Stimulated activated naive CD4-positive, alpha-beta T cell (primary cell): ENCODE measurements at places on chromosomes 2 and 18.

DNA sequence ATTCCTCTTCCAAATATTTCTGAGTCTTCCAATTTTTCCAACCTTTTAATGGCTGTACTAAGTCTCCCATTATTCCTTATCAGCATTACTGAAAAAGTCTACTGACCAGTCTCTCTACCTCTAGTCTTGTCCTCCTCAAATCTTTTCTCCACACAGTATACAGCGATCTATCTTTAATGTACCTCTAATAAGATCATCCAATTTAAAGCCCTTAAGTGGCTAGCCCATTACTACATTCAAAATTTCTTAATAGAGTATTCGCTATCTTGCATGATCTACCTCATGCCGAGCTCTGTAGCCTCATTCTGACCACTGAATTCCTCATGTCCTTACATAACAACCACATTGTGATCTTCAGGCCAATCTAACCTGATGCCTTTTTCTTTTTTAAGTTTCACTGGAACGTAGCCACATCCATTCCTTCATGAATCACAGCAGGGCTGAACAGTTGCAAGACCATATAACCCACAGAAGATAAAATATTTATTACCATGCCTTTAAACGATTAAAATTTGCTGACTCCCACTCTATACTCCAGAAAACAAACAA is 57.9 kb downstream of the SLC66A3 start:
- DNase-seq = no peak

- DNase-seq = no peak
These were observed 30.4 kb downstream of the FARP2 start for GRCh38 chr2:241386519-241386918.

DNA sequence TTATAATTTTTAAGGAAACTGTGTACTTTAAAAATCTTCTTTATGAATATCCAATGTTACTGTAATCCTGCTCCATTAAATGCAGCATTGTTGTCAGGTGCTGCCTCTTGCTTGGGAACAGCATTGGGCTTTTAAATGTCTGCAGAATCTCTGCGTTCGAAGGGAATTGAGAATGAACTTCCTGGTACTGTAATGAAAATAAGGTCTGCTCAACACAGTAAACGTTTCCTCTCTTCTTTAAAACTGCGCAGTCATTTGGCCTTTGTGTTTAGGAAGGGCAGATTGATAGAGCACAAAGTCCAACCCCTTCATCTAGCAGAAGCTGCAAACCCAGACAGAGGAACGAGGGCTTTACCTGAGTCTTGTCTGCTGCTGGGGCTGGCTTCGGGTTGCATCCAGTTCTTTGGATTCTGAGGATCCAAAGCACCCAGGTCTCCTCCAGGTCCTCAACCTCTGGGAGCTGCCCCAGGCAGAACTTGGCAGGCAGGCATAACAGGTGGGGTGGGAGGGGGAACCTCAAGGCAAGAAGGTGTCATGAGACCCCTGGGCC is 104.5 kb downstream of the UGGT1 start:
- DNase-seq = no peak

- no peak for DNase-seq
These were observed 181.3 kb upstream of the SIX2 start for GRCh38 chr2:45190481-45190942.

DNA sequence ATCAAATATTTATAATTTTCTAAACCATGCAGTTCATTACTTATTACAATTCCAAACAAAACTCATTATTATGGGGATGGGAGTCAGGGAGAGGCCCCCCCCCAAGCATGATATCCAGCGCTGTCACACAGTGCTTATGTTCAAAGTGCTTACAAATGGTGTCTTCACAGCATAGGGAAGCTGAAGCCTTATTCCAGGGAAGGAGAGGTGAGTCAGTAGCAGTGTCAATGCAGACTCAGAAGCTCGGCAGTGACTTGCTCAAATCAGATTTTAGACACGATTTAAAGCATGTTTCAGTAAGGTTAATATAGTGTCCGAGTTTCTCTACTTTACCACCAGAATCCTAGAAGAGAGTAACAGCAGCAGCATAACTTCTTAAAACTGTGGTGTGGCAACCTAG is 24.6 kb downstream of the SLC66A3 start:
- DNase-seq = no peak

- no peak for DNase-seq
These were observed 10.6 kb downstream of the HTRA2 start for GRCh38 chr2:74540291-74540690.

GRCh38 chr2:128275498-128276045 is 43.1 kb downstream of the HS6ST1 start:
- no peak for DNase-seq

DNA sequence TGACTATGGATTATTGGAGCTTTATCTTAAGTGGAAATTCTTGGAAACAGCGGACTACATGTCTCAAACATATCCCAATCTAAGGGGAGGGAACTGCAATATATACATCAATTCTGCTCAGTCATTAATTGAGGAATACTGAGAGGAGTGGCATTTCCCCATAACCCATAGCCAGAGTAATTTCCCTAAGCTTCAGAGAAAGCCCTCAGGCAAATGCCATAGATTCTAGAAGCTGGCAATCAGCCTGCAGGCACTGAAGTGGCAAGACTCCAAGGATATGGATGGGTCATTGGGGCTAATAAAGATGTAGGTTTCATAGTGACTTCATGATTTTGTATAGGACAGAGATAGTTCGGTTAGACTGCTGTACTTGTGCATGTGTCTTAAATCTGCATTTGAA is 1960.5 kb upstream of the PIK3C3 start:
- DNase-seq = no peak

DNA sequence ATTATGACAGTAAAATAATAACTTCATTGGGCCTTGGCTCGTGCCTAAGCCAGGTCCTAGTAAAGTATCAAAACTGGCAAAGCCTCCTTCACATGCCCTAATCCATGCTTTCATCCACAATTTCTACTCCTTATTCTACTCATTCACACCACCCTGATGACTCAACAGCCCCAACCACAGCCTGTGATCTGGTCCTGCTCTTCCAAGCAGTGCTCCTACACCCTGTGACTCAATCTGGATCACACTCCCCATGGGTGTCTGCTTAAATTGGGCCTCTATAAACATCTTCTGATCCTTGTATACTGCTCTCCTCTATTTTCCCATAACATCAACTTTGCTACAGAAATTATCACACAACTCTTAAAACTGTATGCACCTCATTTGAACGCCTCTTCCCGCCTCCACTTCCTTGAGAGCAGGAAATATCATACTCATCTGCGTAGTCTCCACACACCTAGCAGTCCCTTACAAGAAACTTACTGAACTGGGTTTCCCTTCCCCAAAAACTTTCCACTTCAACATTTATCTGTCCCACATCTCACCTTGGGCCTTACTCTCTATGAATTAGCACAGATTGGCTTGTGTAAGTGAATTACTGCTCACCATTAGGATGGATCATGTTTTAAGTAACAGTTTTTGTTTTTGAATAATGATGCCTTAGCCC is 15.9 kb downstream of the GTF3C3 start:
- no peak for DNase-seq

DNA sequence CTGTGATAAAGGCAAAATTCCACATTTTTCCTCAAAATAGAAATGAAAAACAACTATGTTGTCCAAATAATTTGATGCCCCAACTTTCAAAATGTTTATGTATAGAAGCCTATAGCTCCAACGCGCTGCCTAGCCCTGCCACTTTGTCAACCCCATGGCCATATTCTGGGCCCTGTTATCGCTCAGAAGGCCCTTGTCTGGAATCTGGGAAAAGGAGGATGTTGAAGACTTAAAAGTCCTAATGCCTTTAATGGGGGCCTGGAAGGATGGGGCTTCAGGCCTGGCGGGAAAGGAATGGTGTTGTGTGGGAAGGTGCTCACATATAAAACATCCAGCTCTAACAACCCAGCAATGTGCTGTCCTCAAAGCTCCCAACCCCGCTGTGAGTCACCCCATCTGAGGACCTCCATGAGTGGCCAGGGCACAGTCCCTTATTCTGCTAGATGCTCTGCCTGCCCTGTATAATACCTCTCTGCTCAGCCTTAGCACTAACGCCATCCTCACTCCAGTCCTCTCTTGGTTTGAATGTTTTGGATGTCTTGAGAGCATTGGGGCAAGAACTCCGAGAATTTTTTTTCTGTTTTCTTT is 86.0 kb downstream of the ACSL3 start:
- DNase-seq = no peak

DNA sequence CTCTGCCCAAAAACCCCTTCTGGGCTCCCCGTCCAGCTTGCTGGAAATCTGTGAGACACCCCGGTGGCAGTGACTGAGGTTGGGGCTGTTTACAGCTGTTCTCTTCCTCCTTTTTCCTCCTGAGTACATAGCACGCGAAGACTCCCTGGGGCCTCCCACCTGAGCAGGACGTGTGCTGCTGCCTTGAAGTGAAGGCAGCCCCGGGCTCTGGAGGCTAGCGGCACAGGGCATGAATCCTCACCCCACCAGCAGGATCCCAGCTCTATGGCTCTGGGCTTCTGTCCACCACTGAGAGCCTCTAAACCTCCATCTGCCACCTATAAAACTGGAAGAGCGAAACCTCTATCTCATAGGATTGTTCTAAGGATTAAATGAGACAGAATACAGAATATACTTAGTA is 182.5 kb downstream of the TMEM163 start:
- no peak for DNase-seq

DNA sequence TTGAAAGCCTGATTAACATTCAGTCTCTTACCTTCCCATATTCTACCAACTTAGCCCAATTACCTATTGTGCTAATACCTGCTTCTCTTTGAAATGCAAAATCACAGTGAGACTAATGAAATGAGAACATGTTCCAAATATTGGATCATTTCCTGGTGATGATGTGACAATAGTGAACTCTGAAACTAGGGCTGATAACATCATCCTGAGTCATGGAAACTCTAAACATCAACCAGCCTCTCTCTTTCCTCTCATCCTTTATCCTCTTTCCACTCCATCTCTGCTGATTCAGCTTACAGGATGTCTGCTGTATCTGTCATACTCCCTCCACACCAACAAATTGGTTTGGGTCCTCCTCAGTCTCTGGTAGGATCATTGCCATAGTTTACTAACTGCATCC is 98.8 kb upstream of the NCKAP5 start:
- DNase-seq = no peak

GRCh38 chr2:23418461-23418911 is 33.5 kb downstream of the KLHL29 start:
- no peak for DNase-seq

- DNase-seq = no peak
These were observed 102.3 kb downstream of the BOD1L2 start for GRCh38 chr18:57249179-57249578.

GRCh38 chr2:12126318-12126717 is 379.9 kb downstream of the LPIN1 start:
- DNase-seq = no peak

- no peak for DNase-seq
These were observed 20.9 kb upstream of the BAZ2B start for GRCh38 chr2:159637240-159637639.
